Ureter (tissue), 1 donor: ENCODE measurements at places on chromosomes 2 and 18.

DNA sequence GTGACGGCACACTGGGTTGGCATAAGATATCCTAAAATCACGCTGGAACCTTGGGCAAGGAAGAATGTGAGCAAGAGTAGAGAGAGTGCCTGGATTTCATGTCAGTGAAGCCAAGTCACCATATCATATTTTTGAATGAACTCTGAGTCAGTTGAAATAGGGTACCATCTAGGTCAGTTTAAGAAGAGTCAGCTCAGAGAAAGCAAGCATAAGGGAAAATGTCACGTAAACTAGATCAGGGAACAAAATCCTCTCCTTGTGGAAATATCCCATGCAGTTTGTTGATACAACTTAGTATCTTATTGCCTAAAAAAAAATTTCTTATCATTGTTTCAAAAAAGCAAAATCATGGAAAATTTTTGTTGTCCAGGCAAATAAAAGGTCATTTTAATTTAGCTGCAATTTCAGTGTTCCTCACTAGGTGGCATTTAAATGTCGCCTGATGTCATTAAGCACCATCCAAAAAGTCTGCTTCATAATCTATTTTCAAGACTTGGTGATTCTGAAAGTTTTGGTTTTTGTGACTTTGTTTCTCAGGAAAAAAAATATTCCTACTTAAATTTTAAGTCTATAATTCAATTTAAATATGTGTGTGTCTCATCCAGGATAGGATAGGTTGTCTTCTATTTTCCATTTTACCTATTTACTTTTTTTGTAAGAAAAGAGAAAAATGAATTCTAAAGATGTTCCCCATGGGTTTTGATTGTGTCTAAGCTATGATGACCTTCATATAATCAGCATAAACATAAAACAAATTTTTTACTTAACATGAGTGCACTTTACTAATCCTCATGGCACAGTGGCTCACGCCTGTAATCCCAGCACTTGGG, 19.6 kb downstream of the RSAD2 start:
- DNase-seq, result no peak

DNA sequence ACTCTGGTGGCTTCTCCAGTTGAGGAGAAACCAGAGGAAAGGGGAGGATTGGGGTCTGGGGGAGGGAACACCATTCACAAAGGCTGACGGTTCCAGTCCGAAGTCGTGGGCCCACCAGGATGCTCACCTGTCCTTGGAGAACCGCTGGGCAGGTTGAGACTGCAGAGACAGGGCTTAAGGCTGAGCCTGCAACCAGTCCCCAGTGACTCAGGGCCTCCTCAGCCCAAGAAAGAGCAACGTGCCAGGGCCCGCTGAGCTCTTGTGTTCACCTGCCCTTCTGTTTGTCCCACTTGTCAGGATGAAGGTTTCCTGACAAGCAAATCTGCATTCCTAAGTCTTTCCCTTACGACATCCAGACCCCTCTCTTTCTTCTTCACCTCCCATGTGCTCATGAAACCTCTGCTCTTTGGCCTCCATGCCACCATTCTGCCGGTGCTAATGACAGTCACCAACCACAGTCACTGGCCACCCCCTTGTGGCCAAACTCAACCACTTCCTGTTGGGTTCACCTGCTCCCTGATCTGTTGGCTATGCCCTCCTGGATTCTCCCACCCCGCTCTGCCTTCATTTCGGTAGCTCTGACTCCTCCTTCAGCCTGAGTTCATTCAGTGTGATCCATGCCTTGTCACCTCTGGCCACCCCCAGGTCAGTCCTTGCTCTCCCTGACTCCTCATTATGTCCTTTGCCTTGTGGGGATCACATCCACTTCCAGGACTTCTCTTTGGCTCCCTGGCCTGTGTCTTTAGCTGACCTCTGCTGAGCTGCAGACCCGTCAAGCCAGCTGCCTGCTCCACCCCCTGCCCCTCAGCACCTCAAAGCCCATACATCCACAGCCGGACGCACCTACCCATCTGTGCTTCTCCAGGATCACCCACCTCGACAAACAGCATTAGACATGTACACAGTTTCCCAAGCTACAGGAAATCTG, 17.6 kb downstream of the EMX1 start:
- DNase-seq, result no peak

DNA sequence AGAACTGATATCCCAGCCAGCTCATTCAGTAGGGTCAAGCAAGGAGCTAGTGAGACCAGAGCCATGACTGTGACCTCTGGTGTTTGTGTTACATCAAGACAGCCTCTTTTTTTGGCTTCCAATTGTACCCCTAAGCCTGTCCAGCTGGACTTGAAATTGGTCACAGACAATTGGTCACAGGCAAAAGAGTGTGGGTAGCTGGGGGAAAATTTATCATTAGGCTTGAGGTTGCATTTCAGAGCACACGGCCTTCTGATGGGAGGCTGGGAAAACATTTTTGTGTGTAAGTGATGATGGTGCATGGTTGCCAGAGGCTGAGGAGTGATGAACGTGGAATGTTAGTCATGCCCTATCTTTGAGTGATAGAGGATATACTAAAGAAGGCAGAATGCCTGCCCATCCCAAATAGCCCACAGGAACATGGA, 285.1 kb upstream of the SLC14A2 start:
- no peak for DNase-seq

- peak; percentile 48 for DNase-seq
Measured at GRCh38 chr2:149329489-149330126, 779 bp upstream of the LYPD6 start.

DNA sequence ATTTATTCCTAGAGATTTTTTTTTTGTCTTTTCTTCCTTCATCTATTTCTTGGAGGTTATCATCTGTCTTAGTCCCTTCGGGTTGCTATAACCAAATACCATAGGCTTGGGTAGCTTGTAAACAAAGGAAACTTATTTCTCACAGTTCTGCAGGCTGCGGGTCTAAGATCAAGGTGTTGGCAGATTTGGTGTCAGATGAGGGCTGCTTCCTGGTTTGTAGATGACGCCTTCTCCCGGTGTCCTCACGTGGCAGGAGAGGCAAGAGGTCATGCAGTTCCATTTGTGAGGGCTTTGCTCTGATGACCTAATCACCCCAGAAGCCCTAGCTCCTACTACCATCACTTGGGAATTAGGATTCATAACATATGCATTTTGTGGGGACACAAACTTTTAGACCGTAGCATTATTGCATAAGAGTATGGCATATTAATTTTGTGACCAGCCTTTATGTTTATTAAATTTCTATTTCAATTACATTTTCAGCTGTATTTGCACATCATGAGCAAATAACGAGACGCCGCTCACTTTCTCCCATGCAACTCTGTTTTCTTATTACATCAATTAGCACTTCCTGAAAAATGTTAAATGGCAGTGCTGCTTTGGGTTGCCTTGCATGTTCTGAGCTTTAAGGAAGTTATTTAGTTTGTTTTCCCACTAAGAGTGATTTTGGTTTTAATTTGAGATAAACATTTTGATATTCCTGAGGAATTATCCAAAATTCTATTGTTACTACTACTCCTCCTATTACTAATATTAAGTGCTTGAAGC, 246.4 kb upstream of the HDAC4 start:
- DNase-seq, result no peak

- DNase-seq, result no peak
Measured at GRCh38 chr2:40809156-40809555, 357.3 kb upstream of the SLC8A1 start.

DNA sequence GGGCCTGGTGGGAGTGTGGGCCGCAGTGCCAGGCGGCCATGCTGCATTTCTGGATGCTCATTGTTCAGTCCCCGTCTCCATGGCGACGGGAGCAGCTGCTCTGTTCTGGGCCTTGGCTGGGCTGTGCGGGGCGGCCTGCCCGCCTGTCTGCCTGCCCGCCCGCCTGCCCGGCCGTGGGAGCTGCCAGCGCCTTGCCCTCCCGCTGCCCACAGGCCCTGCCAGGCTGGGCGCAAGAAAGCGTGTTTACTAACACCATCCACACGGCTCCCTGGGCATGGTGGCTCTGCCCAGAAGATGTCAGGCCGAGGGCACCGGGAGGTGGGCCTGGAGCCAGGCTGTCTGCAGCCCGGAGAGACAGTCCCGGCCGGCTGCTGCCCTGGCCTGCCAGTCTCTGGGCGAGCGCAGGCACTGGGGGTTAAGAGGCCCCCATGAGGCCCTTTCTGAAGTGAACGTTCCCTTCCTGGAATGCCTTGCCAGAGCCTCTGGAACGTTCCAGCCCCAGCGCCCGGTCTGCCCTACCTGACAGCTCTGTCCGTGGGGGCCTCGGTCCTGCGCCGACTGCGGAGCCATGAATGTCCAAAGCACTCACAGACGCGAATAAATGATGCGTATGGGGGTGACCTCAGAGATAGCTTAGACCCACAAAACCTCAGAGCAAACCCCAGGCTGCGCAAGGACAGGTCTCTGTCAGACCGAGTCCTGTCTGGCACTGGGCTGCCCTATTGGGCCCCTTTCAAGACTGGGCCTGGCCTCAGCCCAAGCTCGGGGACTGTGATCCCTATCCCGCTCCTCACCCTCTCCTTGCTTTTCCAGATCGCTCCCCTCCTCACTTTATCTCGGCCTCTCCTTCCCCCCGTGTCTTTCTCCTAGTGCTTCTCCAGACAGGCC, 44.3 kb downstream of the MYCN start:
- DNase-seq, result no peak

GRCh38 chr2:176534798-176535466, 265.7 kb downstream of the MTX2 start:
- no peak for DNase-seq

DNA sequence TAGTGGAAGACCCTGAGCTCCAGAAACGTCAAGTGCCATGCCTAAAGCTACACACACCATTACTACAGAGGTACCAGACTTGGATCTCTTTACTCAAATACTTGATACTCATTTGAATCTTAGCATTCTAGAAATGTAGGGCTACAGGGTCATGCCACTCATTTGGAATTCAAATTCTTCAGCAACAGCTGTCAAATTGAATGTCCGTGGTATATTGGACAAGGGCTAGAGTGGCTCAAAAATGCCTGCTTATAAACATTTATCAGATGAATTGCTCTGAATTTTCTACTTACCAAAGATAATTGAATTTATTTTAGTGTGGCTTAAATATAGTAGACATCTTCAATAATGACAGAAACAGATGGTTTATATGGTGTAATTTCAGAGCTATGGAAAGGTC, 669.7 kb downstream of the SLC4A3 start:
- DNase-seq, result no peak

- no peak for DNase-seq
Measured at GRCh38 chr18:5879479-5879882, 15.8 kb downstream of the TMEM200C start.

DNA sequence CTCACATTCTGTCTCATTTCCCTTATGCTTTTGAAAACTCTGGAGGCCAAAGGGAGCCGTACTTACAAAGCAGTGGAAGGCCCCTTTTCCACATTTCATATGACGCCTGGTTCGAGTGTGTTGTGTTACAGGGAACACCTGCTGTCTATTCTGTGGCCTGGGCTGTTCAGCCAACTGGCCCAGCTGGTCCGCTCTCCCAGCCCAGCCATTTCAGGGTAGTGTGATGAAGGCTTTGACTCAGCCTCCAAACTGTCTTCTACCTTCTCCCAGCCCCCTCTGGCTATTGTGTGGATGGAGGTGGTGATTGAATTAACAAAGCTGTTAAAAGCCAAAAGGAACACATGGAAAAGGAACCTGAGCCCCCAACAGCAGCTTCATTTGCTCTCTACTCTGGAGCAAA, 233.8 kb downstream of the ICOS start:
- no peak for DNase-seq

- no peak for DNase-seq
Measured at GRCh38 chr2:74438248-74438647, 3.5 kb downstream of the RTKN start.

GRCh38 chr2:224885836-224886547, 156.3 kb downstream of the DOCK10 start:
- no peak for DNase-seq

DNA sequence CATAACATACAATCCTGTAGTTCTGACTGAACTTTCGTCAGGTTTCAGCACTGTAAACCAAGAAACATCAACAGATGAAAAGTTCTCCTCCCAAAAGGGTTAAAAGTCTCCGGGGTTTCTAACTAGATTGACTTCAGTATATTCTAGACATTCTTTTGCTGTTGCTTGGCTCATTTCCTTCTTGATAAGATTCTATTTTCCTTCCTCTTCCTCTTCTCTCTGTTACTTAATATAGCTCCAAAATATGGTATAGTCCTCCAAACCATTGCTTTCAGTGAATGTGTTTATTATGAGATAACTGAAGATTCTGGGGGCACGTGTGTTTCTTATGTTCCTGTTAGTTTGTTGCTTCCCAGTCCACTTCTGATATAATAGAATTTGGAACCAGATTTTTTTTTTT, 46.4 kb upstream of the MAP4K3 start:
- no peak for DNase-seq

- no peak for DNase-seq
Measured at GRCh38 chr2:8015848-8016600, 665.8 kb upstream of the ID2 start.

DNA sequence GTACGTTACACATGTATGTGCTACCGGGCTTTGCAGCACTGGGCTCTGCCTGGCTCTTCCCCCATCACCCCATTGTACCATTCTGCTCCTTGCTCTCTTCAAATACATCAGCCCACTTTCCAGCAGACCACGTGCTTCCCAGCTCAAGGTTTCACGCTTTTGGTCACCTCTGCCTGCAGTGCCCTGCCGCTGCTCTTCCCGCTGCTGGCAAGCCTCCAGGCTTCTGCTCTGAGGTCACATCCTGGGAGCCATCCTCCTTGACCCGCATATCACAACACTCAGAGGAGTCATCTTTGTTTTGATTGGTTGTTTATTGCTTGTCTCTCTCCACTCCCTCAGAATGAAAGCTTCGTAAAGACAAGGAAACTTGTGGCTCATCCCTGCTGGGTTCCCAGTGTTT, 34.1 kb downstream of the KIF5C start:
- DNase-seq, result no peak

GRCh38 chr18:49230326-49230725, 230.1 kb downstream of the DYM start:
- no peak for DNase-seq

- no peak for DNase-seq
Measured at GRCh38 chr2:239113171-239113570, 265.3 kb downstream of the TWIST2 start.

- DNase-seq, result no peak
Measured at GRCh38 chr2:16025211-16025875, 85.0 kb downstream of the MYCN start.

DNA sequence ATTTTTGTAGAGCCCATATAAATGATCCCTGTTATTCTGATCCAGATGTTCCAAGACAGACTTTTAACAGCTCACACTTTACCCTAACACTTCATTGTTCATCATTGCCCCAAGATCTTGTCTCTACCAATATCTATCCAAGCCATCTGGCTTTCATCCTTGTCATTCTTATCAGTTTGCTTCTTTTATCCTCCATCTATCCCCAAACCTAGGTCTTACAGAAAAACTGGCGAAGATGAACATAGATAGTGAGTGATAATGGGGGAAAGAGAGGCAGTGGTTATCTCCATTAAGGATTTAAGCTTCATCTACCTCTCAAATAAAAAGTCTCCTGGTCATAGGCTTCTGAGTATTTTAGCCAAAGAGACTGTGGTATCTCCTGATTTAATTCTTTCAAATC, 89.5 kb downstream of the DHRS9 start:
- no peak for DNase-seq

DNA sequence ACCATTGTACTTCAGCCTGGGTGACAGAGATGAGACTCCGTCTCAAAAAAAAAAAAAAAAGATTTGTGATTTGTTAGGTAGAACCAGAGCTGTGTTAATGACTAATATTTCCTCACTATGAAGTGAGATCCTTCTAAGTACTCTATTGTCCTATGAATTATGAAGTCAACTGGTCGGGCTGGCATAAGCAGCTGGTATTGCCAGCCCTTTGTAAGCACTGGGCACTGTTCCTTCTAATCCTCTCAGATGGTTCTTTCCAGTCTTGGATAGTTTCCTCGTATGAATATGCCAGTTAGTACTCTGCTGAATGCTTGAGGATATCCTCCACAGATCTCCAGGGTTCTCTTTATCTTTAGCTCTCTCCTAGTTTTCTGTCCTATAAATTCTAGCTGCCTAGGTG, 223.1 kb upstream of the SP5 start:
- no peak for DNase-seq
